ENCODE measurements at places on chromosomes 5 and 9.
A peak's percentile ranks its signal among the peaks of the same experiment; 100 is the strongest.

DNA sequence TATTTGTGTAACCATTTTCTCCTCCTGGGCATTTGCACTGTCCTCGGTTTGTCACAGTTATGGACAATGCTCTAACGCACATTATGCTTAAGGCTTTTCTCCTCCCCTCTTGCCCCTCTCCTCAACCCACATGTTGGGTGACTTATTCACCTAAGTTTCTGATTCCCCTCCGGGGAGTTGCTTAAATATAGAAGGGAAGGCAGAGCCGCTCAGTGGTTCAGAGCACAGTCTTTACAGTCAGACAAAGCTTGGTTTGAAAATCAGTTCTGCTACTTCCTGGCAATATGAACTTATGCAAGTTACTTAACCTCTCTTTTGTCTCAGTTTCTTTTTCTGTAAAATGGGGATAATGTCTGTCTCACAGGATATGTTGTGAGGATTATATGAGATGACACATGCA lies 41.2 kb upstream of the SPRY4 start:
- DNase-seq = no peak

DNA sequence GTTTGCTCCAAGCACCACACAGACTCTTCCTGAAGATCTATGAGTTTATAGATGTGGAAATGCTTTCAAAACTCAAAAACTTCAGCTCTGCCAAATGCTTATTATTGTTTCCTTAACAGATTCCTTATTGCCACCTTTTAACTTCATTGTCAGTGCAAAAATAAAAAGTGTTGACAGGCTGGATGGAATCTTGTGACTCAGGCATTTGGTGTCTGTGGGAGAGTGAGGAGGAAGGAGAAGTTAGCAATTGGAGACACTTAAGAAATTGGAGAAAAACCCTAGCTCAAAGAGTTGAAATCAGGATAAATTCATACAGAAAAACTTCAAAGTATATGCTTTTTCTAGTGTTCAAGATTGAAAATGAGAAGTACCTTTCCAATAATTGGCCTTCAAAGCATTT lies 140.6 kb upstream of the PUM3 start:
- DNase-seq = no peak

DNA sequence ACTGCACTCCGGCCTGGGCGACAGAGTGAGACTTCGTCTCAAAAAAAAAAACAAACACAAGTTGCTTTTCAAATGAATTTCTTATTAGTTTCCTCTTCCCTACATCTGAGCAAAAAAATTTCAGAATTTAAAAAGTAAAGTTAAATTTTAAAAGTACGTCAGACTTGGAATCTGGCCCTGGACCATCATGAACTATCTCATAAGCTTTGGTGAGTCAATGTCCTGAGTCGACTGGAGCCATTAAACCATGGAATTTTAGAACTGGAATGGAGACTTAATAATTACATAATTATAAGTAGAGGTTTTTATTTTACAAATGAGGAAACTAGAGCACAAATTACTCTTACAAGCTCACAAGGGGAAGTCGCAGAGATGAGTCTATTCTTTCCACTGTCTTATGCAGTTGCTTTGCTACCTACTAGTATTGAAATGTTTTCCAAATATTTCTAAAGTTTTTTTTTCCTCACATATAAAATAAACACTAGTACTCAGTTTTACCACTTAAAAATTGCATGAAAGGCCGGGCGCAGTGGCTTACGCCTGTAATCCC lies 98.0 kb upstream of the ZNF608 start:
- DNase-seq = no peak

DNA sequence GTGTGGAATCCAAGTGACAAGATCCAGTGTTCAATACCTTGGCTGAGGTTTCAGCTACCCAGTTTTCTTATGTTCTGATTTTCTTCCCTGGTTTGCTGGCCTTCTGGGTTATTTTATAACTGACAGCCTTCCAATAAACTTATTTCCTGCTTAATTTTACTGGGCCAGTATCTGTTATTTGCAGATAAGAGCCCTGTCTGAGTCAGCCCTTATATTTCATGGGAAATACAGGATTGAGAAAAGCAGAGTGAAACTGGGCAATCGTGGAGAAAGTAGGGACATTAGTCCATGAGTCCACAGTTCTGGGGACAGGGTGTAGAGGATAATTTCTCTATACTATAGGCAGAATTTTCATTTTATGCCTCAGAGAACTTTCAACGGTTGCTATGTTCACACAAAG lies 32.3 kb downstream of the TMEM167A start:
- no peak for DNase-seq

DNA sequence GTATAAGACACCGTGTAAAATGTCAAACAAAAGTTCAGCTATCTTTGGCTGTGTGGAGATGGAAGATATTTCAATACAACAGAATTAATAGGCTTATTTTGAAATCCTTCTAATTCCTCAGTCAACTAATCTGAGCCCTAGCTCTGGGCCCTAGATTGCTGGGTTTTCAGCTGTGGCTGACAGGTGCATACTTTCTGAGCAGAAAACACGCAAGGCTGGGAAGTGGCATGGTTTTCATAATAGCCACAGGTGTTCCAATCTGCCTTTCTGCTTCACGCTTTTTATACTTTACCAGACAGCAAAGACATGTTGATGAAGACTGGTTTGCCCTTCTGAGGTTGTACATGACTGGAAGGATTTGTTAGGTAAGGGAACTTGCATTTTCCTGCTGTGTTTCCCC lies 20.7 kb upstream of the XPA start:
- DNase-seq = no peak

- no peak for DNase-seq
These were observed 65.5 kb upstream of the SPRY4 start for GRCh38 chr5:142390334-142390733.

DNA sequence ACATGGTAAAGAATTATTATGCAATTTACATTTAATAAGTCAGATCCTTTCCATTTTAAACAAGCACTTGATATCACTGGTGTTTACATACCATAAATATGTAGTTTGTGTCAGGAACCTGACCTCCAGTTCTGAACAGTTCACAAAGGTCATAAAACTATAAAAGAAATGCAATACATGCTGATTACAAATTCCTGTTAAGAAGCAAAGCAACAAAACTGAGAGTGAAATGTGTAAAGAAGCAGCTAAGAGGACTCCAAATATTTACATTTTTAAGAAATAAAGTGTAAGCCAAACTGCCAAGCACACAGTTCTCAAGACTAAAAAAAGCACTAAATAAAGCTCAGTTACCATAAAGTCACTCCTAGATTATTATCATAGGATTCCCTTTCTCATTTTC lies 17.4 kb upstream of the SCAI start:
- DNase-seq = no peak

- DNase-seq = no peak
These were observed 247.6 kb upstream of the PDE4D start for GRCh38 chr5:60141119-60141518.

DNA sequence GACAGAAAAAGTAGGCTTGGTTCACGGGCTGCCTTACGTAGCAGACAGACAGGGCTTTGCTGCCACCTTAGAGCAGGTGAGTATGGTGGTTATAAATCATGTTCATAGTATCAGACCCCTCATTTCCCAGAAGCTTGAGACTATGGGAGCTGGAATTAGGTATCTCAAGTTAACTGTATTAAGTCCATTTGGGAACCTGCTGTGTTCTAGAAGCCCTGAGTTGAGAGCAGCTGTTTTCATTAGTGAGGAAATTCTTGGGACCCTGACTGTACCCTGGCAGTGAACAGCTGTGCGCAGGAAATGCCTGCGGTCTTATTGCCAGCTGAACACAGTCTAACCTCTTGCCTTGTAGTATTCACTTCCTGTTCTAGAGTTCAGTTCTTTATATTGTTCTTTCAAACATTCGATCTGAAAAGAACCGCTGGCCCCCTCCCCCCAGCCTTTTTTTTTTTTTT lies 29.8 kb downstream of the UGCG start:
- DNase-seq = no peak

GRCh38 chr5:148438933-148439332 lies 55.2 kb downstream of the FBXO38 start:
- DNase-seq = no peak

DNA sequence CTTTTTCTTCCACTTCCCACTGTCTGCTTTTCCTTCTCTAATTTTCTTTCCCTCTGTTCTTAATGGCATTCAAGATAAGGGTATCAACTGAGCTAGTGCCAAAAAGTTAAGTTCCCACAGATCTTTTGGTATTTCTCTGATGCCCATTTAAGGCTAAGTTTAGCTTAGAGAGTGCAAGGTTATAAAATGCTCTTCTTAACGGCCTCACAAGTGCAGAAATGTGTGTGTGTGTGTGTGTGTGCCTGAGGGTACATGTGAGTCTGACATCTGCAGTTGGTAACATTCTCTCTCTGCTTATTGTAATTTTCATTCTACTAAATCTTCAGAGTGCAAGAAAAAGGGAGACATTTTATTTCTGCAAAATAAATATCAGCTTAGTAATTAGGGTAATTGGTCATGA lies 24.2 kb downstream of the FBN2 start:
- DNase-seq = no peak

DNA sequence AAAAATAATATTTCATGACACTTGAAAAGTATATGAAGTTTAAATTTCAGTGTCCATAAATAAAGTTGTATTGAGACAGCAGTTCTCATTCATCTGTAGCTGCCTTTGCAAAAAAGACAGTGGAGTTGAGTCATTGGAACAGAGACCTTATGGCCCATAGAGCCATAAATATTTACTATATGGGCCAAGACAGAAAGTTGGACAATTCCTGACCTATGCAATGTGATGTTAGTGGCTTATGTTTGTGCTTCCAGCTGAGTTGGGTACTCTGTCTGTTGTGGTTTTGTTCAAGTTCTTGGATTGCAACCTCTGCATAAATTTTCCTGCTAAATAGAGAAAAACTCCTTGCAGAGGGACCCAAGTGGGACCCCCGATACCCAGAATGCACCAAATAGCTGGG lies 69.8 kb downstream of the KCNIP1 start:
- no peak for DNase-seq

DNA sequence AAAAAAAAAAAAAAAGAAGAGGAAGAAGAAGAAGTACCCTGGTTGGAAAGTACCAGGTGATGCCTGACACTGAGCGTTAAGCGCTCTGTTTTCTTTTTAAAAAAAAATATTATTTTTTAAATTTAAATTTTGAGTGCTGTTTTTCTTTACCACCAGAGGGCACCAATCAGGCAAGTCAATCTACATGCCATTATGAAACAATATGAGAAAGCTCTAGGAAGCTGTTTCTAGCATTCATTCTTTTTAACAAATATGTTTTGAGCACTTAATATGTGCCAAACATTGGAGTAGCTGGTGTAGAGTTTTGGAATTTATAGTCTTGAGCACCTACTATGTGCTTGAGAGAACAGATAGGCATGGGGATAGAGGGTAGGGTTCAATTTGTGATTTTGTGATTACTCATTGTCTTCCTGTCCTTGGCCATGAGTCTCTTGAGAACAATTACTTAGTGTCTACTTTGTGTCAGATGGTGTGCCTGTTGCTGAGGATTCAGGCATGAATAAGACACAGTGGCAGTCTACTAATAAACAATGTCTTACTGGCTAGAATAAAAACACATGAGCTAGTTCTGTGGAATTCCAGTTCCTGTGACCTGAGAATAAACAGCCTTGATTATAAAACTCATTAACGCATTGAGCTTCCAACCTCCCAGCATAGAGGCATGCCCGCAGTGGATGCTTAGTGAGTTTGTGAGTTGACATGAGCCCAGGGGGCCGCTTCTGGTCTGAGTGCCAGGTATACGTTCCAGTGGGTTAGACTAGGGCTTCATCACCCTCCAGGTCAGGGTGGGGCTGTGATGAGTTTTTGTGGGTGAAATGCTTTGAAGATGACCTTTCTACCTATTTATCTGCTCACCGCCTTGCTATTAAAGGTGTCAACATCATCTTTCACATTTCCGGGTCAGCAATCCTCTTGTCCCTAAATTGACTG lies 3.0 kb upstream of the UBE2R2 start:
- peak; percentile 56 for DNase-seq

GRCh38 chr9:68458918-68459317 lies 81.8 kb downstream of the TMEM252 start:
- no peak for DNase-seq

DNA sequence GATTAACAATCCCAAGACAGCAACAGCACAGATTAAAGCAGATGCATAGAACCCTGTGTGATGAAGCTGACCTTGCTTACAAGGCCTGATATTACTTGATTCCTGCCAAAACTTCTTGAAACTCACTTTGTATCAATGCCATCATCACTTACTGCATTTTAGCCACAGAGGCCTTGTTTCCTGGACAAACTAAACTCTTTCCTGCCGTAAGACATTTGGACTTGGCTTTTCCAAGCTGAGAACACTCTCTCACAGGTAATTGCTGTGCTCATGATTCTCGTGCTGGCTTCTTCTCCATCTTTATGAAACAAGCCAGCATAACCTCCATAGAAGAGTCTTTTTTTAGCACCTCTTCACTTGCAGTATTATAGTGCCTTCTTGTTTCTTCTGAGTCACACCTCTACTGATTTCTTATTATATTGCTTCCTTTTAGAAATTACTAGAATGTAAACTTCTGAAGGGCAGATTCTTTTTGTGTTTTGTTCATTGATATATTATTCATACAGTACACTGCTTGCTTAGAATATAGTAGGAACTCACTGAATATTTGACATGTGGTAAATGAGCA lies 456.5 kb upstream of the ZNF608 start:
- no peak for DNase-seq

GRCh38 chr5:17872204-17872603 lies 237.9 kb downstream of the TAF11L14 start:
- DNase-seq = no peak

- no peak for DNase-seq
These were observed 48.8 kb downstream of the SLC1A3 start for GRCh38 chr5:36655161-36655560.

- DNase-seq = peak; percentile 14
These were observed 497 bp downstream of the NSA2 start for GRCh38 chr5:74767579-74767913.

GRCh38 chr9:124017051-124017928 lies 5.7 kb downstream of the LHX2 start:
- no peak for DNase-seq

GRCh38 chr9:18710065-18710464 lies 236.1 kb downstream of the ADAMTSL1 start:
- no peak for DNase-seq

DNA sequence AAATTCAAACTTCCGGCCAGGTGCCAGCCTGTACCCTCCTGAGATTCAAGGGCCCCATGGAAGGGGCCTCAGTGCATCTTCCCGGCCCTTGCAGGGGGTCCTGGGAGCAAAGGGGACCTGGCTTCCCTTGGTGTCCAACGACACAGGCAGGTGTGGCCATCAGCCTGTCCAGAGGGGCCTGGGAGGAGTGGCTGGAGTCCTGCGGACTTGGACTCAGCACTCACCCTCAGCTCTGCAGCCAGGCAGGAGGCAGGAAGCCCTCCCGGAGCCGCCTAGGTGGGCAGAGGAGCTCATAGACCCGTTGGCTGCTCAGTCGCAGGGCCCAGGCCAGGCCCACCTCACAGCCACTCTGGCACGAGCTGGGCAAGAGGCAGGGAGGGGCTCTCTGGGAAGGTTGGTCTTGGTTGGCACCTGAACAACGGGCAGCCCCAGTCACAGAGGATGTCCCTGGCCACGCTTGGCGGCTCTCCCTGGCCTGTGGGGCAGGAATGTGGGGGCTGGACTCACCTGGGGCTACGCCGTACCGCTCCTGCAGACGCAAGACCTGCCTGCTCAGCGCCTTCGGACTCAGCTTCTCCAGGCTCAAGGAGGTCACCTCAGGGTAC lies 53.8 kb upstream of the NRARP start:
- no peak for DNase-seq

GRCh38 chr9:71886015-71886414 lies 25.0 kb downstream of the ABHD17B start:
- no peak for DNase-seq
